ENCODE measurements at places on chromosomes 3 and 15. TPM values are rescaled to one million over a fixed set of nuclear protein-coding genes. Genes with fewer than 3 reads are reported as not detected.
A peak's percentile ranks its signal among the peaks of the same experiment; 100 is the strongest.

The WDR93 gene
- total RNA-seq: not detected

The ILDR1 gene
- not detected for total RNA-seq

The RPL14 gene
- 2,251 TPM for total RNA-seq

The RTF1 gene
- 39.2 TPM for total RNA-seq

The RARB gene
- not detected for total RNA-seq

The SLC28A1 gene
- total RNA-seq: not detected

The CCDC54 gene
- total RNA-seq: not detected

The CASR gene
- not detected for total RNA-seq

The ARPIN gene
- 0.11 TPM for total RNA-seq

The COLQ gene
- 4.1 TPM for total RNA-seq

- DNase-seq: no peak
These were observed 393.3 kb downstream of the FEZF2 start for GRCh38 chr3:61980041-61980440.

GRCh38 chr15:40054855-40055575 lies 16.0 kb upstream of the SRP14 start:
- peak; percentile 71 for DNase-seq

DNA sequence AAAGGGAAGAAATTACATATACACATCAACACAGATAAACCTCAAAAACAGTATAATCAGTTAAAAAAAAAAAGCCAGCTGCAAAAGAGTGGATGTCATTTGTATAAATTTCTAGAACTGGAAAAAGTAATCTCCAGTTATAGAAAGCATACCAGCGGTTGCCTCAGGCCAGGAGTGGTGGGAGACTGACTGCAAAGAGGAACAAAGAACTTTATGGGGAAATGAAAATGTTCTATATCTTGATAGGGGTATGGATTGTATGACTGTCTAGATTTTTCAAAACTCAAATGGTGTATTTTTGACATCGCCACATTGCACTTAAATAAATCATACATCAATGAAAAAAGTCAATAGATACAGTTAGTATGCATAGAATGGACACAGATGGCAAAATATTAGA lies 241.6 kb downstream of the SCAPER start:
- DNase-seq: no peak

DNA sequence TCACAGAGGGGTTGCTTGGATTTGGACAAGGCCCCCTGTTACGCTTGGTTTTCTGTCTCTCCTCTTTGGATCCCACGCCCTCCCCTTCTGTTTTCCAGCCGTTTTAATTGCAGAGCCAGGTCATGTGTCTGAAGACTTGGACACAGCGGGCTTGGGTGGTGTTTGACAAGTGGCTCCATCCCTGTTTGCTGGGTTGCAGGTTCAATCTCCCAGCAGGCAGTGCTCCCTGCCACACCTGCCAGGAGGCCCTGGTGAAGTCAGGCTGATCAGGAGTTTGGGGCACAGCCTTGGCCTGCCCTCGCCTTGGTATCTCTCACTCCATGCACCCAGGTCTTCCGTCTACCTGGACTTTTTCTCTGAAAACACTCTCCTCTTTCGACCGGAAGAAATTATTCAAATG lies 59.0 kb downstream of the PLXNA1 start:
- DNase-seq: no peak

DNA sequence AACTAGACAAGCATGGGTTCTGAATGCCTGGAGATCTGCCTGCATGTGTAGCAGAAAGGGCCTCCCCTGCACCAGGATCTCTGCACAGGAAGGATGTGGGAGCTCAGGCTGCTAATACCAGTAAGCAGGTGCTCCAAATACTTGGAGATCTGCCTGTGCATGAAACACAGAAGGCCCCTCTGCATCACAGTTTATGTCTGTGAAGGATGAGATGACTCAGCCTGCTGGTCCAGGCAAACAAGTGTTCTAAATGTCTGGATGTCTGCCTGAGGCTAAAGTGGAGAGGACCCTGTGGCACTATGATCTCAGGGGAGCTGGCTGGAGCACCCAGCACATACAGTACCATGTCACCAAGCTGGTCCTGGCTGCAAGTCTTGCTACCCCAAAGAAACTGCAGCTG lies 678.8 kb downstream of the MCTP2 start:
- no peak for DNase-seq

DNA sequence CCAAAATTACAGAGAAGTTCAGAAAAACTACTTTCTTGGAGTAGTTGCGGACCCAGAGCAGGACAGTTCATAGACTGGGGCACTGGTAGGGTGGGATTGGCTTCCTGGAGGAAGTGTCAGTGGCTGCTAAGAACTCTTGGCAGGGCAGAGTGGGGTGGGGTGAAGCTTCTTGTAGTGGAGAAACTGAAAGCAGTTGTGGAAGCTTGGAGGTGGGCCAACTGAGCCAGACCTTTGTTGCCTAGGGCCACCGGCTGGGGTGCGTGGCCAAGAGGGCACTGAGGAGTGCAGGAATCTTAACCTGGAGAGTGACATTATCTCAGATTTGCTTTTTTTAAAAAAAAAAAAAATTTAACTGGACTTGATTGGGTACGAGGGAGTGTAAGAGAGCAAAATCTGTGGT lies 3.1 kb downstream of the KAT2B start:
- peak; percentile 57 for DNase-seq

- DNase-seq: no peak
These were observed 147.7 kb upstream of the SATB1 start for GRCh38 chr3:18572809-18573208.

DNA sequence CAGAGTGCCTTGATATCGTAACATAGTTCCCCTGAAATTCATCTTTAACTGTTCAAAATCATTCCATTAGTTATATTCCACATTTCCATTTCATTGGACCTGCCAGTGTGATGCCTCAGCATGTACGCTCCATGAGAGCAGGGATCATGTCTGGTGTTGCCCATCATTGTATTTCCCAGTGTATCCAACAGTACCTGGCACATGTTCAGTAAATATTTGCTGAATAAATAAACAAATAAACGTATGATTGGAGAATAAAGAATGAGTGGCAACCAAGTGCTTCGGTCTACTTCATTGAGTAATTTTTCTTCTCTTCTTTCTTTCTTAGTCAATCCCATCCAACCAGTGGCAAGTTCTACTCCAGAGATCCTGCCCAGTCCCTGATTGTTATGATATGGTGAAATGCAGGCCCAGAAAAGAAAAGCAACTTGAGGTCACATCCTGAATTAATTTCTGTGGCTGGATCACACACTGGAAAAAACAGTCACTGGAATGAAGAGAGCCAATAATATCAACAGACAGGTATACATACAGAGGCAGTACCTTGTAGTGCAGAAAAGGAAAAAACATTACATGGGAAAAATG lies 101.2 kb downstream of the PLCH1 start:
- no peak for DNase-seq

DNA sequence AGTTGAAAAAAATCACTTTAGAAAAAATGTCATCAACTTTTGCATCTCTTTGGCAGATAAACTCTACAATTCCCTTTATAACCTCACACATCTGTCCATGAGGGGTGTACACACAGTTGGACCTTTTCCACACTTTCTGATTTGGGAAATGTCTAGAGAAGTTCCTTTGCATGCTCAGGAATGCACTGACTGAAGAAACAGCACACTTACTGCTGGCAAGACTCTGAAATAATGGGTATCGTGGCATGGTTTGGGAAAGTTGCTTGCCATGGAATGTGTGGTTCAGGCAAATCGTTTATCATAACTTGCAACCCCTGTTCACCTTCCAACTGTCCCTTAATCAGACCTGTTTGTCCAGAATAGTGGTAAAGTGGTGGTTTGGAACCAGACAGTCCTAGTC lies 135.3 kb upstream of the TGFBR2 start:
- DNase-seq: no peak

GRCh38 chr15:39317225-39317624 lies 263.7 kb upstream of the THBS1 start:
- no peak for DNase-seq

DNA sequence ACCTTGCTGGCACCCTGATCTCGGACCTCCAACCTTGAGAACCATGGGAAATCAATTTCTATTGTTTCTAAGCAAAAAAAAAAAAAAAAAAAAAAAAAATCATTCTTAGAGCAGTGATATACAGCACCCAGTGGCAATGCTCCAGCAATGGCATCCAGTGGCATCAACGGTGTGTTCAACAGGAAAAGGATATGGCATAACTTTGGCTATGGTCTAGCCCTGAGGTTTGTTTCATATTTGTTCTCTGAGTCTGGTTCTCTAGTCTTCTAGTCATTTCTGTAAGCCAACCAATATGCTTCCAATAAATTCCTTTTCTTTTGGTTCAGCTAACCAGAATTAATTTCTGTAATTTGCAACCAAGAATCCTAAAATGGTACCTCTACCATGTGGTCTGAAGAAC lies 19.2 kb downstream of the DENND4A start:
- no peak for DNase-seq

GRCh38 chr3:47422743-47423142 lies 41.9 kb downstream of the PTPN23 start:
- DNase-seq: no peak

DNA sequence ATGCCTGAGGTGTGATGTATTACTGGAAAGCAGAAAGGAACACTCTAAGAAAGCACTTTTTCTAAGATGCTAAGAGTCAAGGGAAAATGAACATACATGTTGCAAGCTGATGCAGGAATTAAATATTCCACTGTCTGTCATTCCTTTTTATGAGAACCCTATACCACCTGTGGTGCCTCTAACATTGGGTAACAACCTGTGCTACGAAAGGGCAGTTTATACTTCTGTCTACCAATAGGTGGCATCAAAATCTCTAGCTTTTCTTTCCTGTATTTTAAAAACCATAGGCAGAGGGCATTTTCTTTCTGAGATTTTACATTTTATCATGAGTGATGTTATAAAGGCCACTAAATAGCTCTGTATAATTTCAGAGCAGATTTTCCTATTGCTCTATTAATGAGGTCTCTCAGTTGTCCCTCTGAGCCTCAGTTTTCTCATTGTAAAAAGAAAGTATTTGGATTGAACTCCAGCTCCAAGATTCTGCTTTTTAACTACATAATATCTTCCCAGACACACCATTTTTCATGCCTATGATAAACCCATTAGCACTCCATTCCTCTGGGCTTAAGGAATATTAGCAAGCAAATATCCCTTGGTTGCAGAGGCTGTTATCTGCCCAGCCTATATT lies 3.5 kb upstream of the CPNE4 start:
- DNase-seq: no peak

DNA sequence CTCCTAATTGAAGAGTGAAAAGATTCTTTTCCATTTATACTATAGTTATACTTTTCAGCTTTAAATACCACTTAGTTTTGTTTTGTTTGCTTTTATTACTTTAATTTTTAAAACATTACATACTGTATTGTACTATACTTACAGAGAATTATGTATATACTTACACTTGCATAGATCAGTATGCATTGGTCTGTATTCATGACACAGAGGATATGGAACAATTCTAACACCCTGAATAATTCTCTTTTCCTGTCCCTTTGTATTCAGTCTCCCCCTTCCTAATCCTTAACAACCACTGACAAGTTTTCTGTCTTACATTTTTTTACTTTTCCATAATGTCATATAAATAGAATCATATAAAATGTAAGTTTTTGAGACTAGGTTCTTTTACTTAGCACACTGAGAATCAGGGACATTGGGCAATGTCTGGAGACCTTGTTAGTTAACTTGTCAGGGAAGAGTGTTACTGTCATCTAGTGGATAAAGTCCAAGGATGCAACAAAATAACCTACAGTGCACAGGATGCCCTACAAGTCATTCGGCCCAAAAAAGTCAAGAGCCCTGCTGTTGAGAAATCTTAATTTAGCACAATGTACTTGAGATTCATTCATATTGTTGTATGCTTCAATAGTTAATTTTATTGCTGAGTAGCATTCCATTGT lies 95.7 kb upstream of the MCTP2 start:
- DNase-seq: no peak

DNA sequence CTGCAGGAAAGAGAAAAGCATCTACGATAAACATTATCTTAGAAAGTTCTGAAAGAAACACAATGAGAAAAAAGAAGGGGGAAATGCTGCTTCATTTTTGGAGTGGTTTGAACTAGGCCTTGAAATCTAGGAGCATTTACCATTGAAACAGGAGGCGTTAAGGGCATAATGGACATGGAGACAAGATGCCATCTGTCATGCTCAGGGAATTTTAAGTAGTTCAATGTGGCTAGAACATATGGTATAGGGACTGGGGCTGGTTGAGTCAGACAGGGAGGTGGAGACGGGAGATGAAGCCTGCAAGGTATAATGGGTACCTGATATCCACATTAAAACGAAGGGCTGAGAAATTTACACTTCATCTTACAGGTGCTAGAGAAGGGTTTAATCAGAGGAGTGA lies 10.4 kb upstream of the PLAAT1 start:
- no peak for DNase-seq

GRCh38 chr15:81256916-81257315 lies 60.2 kb downstream of the IL16 start:
- DNase-seq: no peak

- DNase-seq: no peak
These were observed 3.5 kb downstream of the HDC start for GRCh38 chr15:50261981-50262380.

GRCh38 chr3:100256731-100257151 lies 4.1 kb upstream of the TBC1D23 start:
- DNase-seq: no peak

GRCh38 chr3:12309716-12310115 lies 20.8 kb downstream of the PPARG start:
- DNase-seq: no peak

DNA sequence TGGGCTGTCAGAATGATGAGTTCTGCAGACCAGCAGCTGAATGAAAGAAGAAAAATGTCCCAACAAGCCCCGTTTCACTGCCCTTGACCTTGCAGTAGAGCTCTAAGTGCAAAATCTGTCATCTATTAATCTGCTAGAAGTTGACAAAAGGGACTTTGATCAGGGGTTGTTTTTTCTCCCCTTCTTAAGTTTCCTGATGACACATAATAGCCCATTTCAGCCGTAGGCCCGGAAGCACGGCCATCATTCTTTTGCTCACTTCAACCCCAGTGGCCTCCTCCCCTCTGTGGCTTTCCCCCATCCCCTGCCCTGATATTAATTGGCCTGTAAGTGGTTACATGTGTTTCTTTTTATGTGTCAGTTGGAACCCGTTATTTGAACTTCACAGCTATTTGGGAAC lies 298.9 kb downstream of the RPLP1 start:
- no peak for DNase-seq

Measured in activated naive CD8-positive, alpha-beta T cell treated with anti-CD3 and anti-CD28 coated beads, Interleukin-2, amount 10 ng/mL, durations not matched to agents 7 days and 5 days (primary cell).